Eye (tissue), 1 donor: ENCODE measurements at places on chromosomes 2 and 18.
A peak's percentile ranks its signal among the peaks of the same experiment; 100 is the strongest.

DNA sequence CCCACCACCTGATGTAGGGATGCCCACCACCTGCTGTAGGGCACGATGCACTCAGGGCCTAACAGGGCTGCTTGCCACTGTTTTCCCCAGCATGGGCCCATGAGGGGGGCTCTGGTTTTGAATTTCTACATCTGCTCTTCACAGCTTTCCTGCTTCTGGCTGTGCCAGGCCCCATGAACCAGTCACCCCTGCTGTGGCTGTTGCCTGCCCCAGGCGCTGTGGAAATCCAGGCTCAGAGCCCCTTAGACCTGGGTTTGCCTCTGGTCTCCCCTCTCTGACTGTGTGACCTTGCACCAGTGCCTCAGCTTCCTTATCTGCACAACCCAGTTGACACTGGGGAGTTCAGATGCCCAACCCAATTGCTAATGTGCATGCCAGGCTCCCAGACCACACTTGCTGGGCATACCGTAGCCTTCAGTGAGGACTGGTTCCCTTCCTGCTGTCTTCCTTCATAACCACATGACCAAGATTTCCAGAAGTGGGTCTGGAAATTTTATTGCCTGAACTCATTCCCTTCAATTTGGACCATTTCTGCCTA is 6.0 kb upstream of the MLPH start:
- no peak for DNase-seq

DNA sequence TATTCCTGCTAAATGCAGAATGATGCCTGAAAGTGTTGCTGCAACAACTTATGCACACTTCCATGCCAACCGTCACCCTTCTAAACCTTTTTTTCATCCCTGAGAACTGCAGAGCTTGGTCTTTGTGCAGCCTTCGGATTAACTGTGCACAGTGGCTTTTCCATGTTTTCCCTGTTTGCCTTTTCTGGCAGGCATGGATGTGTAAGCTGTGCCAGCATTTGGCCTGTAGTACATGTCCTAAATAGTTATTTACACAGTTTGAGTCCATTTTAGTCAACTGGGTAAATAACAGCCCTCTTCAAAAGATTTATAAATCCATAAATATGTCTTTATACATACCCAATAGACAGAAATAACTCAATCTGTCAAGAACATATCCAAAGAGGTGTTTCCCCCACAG is 31.5 kb downstream of the MEIS1 start:
- DNase-seq = no peak

DNA sequence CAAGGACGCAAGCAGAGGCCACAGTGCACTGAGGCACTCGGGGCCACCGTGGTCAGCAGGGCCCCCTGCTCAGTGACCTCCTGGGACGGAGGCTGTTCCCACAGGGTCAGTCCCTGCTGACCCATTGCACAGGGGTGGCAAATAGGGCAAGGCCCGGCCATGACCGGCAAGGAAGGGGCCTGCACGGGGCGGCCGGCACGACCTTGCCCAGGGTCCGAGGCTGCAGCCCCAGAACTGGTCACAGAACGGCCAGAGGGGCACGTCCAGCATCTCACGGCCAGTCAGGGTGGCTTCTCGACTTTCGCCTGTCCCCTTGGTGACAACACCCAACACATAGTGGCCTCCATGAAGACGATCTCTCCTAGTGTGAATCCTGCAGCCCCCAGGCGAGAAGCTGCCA is 27.6 kb upstream of the OTOS start:
- no peak for DNase-seq

- DNase-seq = no peak
Measured at GRCh38 chr18:74589811-74590210, 7.9 kb upstream of the ZNF407 start.

- DNase-seq = peak; percentile 83
Measured at GRCh38 chr2:16040271-16041010, 100.1 kb downstream of the MYCN start.

DNA sequence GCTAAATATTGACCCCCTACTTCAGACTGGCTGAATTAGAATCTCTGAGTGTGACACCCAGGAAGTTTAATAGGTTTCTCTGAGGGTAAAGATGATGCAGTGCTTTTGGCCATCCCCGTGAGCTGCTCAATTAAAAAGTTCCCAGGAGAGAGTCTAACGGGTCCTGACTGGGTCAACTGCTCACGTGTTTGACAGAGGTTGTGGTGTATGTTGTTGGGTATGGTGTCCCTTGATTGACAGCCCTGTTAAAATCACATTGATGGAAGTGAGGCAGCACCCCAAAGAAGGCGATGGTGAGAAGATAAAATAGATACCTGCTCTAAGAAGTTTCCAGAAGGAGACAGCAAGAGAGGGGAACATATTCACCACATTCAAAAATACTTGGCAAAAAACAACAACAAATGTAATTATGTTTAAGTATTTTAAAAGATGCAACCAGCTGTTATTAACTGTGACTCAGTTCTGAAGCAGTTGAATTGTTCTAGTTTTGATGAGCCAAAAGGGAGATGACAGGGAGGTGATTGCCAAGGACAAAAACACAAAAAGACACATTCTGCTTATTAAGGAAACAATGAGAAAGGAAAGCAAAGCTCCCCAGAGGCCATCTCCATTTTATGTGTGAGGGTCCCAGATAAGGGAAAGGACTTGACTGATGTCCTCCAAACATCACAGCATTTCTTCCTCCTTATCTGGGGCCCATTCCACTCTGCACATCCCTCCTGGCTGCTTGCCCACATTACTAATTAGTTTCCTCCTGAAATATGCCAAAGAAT is 11.5 kb upstream of the GMCL1 start:
- DNase-seq = peak; percentile 57

- DNase-seq = no peak
Measured at GRCh38 chr2:42303252-42303651, 57.8 kb downstream of the COX7A2L start.

DNA sequence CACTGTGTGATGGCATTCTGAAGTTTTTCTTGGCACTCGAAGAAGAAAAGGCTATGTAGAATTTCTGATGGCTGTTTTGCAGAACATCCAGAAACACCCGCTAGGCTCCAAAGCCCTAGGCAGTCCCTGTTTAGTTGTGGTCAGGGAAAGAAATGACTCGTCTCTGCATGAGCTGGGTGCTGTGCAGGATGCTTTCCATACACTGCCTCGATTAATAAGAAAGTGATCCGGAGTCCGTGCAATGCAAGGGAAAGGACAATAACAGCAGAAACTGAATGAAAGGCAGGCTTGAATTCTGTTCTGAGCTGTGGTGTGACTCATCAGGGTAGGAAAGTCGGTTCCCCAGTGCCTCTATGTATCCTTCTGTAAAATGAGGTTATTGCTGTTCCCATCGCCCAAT is 18.7 kb downstream of the MAPRE3 start:
- no peak for DNase-seq

GRCh38 chr18:809985-810642 is 1.9 kb downstream of the YES1 start:
- DNase-seq = no peak

GRCh38 chr2:172848519-172848918 is 112.9 kb downstream of the RAPGEF4 start:
- DNase-seq = no peak

GRCh38 chr2:15555760-15556193 is 5.4 kb downstream of the NBAS start:
- DNase-seq = no peak

DNA sequence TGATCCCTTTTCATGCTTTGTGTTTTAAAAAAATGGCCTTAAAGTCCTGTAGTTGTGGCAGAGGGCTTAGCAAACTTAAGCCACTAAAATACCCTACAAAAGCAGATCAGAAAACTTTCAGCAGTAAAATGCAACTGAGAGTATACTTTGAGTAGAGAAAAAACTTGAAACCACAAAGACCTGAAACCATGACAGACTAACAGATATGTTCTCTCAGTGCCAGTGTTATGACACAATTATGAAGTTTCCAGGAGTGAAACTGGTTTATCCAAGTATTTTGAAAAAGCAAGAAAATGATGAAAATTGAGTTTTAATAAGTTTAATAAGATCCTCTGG is 74.5 kb downstream of the SPRED2 start:
- DNase-seq = no peak

- DNase-seq = no peak
Measured at GRCh38 chr2:24024018-24024417, 14.1 kb downstream of the MFSD2B start.

- DNase-seq = no peak
Measured at GRCh38 chr18:74870950-74871349, 273.3 kb downstream of the ZNF407 start.

- no peak for DNase-seq
Measured at GRCh38 chr2:130728007-130728454, 839 bp upstream of the GPR148 start.

- DNase-seq = no peak
Measured at GRCh38 chr2:171531291-171531690, 9.0 kb downstream of the CYBRD1 start.

DNA sequence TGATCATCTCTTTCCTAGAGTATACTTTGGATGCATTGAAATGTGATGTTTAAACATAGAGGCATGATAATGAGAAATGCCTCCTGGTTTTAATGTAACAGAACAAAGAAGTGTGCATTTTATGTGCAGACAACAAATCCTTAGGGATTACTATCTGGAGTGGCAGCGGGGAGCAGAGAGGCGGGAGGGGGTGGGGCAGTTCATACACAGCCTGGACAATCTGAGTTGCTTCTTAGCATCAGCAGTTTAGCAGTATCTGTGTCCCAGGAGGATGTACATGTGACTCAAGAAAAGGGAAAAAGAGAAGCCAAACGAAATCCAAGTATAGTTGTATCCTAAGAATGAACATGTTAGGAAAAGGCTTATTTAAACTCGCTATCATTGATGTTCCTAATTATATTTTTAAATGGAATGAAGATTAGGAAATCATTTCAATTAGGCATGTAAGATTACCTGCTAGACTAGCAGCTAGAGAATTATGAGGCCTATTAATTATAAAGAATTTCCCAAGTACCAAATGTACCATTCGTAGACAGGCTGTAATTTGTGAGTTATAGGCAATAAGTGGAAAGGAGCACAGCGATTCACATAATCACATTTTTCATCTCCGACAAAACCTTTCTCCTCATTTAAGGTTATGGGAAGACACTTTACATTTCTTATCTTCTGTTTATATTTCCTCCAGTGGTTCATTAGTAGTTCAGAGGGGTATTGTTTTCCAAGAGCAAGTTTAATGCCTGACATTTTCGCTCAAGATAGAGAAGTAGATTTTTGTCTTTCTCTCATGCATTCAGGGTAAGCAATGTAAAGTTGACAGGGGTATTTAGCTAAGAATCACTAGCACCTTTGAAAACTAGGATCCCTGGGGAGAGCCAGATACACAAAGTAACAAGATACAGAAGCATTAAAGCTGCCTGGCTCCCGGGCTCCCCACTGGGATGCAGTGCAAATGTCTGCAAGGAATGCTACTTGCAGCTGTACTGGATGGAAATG is 141.3 kb upstream of the NOSTRIN start:
- DNase-seq = peak; percentile 77

GRCh38 chr2:8850845-8851487 is 13.6 kb upstream of the KIDINS220 start:
- DNase-seq = no peak

- no peak for DNase-seq
Measured at GRCh38 chr2:241121008-241121407, 18.9 kb upstream of the MTERF4 start.

DNA sequence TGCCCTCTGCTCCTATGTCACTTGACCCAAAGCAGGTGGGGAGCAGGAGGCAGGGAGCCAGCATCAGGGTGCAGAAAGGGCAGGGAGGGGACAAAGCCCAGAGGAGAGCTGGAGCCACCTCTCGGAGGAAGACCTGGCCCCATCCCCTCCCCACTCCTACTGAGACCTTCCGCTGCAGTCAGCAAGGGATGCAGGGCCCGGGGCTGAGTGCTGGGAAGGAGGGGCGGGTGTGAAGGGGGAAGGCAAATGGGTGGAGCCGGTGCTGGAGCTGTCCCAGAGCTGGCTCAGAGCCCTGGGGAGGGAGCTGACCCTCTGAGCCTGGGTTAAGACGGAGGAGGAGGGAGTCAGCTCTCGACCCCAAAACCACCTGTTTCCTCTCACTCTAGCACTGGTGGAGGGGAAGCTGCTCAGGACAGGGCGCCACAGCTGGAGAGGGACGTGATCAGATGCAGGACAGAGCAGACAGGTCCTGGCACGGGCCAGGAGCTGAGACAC is 33.8 kb downstream of the HS1BP3 start:
- peak; percentile 59 for DNase-seq

GRCh38 chr2:163697846-163698637 is 37.8 kb downstream of the FIGN start:
- DNase-seq = peak; percentile 29

- DNase-seq = no peak
Measured at GRCh38 chr18:22699629-22700028, 233.5 kb upstream of the RBBP8 start.

GRCh38 chr2:233803994-233804393 is 25.9 kb downstream of the MROH2A start:
- DNase-seq = no peak

- DNase-seq = no peak
Measured at GRCh38 chr2:8672940-8673339, 8.9 kb upstream of the ID2 start.
